NCI-H748 treated with DMSO at 0.1 percent for 48 hours (cell line): ENCODE measurements at places on chromosomes 3 and 15.

- DNase-seq: no peak
These were observed 8.8 kb downstream of the TMEM40 start for GRCh38 chr3:12750223-12750622.

GRCh38 chr3:34198309-34198708, 399.9 kb downstream of the PDCD6IP start:
- DNase-seq: no peak

GRCh38 chr15:68299436-68299835, 21.9 kb downstream of the FEM1B start:
- DNase-seq: no peak

- DNase-seq: no peak
These were observed 74.9 kb upstream of the MFGE8 start for GRCh38 chr15:88987934-88988671.
